Head of caudate nucleus (tissue), 42 donors: ENCODE measurements at places on chromosomes 6 and 20.

DNA sequence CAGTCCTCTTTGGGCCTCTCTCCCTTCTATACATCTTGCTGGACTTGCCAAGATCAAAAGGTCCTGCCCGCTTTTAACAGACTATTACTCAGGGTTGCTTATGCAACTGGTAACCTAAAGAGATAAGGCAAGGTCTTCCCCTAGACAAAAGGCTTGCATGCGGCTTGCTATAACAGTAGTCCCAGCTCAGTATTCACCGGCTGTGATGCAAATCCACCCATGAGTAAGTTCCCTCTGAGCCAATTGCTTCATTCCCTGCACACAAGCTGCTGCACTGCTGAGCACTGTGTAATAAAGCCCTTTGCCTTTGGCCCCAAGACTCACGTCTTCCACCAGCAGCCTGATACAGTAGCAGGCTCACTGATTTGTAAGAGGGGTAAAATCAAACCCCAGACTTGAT, 363.8 kb downstream of the PRKN start:
- no peak for DNase-seq

DNA sequence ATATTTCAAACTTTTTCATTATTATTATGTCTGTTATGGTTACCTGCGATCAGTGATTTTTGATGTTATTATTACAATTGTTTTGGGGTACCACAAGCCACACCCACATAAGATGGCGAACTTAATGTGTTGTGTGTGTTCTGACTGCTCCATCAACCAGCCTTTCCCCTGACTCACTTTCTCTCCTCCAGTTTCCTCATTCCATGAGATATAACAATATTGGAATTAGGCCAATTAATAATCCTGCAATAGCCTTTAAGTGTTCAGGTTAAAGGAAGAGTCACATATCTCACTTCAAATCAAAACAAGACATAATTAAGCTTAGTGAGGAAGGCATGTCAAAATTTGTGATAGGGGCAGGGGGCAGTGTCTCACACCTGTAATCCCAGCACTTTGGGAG, 16.3 kb upstream of the POPDC3 start:
- no peak for DNase-seq

GRCh38 chr6:166259296-166259977, 48.8 kb downstream of the PRR18 start:
- no peak for DNase-seq

DNA sequence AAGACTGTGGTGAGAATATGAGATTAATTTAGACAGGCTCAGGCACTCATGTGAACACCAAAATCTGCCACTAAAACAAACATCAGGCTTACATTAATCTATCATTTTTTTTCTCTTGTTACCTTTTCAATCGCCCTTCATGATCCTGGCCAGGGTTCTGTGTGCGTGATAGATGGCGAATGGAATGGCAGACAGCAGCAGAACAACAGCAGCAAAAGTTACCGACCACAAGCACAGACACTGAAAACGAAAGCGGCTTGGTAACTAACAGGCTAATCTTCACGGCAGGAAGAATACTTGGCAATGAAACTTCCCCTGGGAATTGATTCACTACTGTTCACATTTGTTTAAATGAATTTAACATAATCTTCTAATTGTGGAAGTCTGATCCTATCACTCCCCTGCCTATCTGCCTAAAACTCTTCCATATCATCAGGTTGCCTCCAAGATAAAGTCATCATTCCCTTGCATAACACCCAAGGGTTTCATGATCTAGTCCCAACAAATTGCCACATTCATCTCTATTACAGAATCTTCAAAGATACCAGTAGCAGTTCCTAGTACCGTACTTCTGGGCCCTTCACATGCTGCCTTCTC, 28.7 kb downstream of the PTPRK start:
- no peak for DNase-seq

- peak; percentile 39 for DNase-seq
Measured at GRCh38 chr20:36919715-36920333, 31.7 kb downstream of the SAMHD1 start.

DNA sequence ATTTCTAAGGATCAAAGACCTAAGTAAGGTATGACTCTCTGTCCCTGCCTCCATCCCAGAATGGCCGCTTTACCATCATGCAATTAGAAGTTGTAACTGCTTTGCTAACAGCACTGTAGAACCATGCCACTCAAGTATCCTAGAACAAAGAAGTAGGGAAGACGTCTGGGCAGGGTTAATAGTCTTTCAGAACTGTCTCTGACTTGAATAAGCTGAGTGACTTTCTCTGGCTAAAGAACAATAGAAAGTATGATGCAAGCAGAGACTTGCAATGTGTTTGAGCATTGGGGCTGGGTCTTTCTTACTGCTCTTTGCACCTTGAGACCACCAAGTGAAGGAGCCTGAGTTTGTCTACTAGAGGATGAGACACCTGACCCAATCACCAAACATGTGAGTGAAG, 279.6 kb upstream of the JAG1 start:
- no peak for DNase-seq
